ENCODE measurements at places on chromosomes 4 and X.

DNA sequence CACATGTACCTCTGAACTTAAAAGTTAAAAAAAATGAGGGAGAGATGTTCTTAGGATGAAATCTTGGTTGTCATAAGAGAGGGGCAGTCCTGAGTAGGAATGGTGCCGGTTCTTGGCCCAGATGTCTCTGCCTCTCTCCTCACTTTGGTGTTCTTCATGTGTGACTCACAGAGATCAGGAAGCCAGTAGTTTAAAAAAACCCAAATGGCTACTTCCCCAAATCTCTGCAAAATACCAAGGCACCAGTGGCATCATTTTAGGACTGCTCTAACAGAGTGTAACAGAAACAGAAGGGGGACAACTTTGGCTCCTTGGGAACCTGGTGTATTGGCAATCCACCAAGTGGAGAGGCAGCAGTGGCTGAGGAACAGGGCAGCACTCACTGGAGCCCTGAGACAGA is 116.8 kb downstream of the SCD5 start:
- DNase-seq = peak; percentile 47

- DNase-seq = no peak
These were observed 367.9 kb upstream of the SLIT2 start for GRCh38 chr4:19883841-19884240.

GRCh38 chrX:87975365-87975764 is 457.8 kb downstream of the KLHL4 start:
- no peak for DNase-seq

DNA sequence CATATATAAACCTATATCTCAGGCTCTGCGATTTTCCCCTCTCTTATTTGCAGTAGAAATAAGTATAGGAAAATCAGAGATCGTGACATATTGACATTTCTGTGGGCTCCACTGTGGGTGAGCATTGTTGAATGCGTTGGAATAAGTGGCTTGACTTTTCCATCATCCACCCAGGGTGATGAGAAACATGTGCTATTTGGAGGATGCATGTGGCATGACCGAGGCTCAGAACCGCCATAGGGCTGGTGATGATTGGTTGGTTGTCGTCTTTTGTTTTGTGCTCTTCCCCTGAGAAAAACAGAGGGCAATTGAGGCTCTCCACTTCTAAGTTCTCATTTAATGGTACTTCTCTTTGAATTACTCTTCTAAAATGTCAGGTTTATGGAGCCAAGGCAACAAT is 140.1 kb downstream of the MXRA5 start:
- DNase-seq = no peak

DNA sequence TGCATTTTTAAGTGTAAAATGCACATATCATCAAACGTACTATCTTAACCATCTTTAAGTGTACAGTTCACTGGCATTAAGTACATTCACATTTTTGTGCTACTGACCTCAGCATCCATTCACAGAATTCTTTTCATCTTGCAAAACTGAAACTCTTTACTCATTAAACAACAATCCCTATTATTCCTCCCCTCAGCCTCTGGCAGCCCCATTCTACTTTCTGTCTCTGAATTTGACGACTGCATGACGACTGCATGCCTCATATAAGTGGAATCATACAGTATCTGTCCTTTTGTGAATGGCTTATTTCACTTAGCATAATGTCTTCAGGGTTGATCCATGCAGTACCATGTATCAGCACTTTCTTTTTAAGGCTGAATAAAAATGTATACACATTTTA is 38.7 kb downstream of the CNKSR2 start:
- no peak for DNase-seq

DNA sequence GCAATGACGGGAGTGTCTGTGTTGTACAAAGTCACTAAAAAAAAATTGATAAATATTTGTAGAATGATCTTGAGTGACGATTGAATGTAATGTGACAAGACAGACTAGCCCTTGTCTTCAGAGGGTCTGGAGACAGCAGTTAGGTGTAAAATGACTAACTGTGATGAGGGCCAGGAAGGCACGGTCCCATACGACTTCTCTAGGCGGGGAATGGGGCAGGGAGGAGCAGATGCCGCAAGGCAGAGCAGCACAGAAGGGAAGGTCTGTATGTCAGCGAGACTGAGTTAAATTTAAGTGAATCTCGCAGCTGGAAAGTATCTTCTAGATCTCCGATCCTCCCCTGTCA is 405 bp downstream of the CENPE start:
- no peak for DNase-seq

DNA sequence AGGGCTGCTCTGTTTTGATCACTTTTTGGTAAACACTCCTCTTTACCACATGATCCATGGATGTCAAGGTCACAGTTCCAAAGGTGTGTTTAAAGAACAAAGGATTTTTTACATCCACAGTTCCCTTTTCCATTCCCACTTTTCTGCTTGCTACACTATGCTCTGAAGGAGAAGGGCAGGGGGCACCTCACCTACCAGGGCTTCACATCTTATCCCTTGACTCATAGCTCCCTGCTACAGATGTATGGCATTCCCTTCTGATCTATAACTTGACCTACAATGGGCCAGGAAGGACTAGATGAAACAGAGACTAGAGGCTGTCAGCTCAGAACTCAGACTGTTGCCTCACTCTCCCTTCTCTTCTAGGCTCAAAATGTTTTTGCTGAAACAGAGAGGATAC is 233.1 kb upstream of the RPS6KA3 start:
- DNase-seq = no peak
